ENCODE measurements at places on chromosomes 2 and 18.

DNA sequence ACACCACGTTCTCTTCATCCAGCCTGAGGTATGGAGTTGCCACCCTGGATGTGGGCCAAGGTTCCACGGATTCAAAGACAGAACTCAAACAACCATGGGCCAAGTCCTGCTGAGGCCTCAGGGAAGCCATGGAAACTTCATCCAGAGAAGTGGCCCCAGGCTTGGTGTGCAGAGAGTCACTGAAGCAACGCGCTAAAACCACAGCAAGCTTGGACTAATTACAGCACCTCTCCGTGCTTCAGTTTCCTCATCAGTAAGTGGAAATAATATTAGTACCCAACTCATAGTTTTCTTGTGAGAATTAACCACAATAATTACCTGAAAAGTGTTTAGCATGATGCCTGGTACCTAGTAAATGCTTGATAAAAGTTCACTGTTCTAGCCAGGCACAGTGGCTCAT is 19.2 kb upstream of the AP1S3 start:
- no peak for DNase-seq

- DNase-seq = no peak
These were observed 24.2 kb downstream of the PSMD14 start for GRCh38 chr2:161332371-161332967.

DNA sequence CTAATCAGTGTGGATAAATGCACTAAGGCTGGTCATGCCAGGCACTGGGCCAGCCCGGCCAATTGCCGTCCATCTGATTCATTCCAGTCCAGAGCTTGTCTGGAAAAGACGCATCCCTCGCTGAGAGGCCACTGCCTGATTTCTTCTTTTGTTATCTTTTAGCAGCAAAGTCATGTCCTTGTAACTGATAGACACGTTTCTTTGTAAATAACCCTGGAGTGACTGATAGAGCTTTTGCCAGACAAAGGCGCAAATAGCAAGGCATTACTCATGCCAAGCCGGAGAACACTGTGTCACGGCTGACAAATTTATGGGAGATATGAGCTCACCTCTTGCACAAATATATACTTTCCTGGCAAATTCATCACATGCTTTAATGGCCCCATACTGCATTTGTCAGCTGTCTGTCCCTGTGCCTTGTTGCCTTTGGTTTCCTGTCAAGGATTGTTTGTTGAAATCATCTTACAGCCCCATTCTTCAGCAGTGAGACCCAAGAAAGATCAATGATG is 164.4 kb downstream of the ETAA1 start:
- peak; percentile 95 for DNase-seq

DNA sequence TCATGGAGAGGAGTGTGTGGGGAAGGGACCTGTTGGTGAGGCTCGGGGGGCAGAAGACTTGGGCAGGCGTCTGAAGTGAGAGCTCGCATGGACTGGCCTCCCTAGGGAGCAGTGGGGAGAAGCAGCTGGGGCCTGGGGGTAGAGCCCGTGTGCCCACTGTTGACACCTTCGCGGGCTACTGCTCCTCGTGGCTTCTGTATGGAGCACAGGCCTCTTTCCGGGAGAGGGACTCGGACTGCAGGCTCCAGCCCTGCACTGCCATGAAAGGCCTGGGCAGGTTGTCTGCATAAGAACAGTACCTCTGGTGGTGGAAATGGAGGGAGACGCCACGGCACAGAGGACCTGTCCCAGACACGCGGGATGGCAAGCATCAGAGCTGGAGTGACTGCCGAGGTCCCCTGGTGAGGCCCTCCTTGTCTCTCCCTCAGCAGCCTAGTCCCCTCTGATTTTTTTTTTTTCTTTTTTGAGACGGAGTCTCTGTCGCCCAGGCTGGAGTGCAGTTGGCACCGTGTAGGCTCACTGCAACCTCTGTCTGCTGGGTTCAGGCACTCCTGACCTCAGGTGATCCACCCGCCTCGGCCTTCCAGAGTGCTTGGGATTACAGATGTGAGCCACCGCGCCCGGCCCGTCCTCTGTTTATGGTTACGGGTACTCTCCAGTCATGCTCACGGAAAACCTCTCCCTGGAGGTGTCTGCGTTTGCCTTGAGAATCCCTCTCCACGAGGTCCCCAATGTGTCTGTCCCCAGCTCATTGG is 44.7 kb upstream of the PTMA start:
- DNase-seq = no peak

DNA sequence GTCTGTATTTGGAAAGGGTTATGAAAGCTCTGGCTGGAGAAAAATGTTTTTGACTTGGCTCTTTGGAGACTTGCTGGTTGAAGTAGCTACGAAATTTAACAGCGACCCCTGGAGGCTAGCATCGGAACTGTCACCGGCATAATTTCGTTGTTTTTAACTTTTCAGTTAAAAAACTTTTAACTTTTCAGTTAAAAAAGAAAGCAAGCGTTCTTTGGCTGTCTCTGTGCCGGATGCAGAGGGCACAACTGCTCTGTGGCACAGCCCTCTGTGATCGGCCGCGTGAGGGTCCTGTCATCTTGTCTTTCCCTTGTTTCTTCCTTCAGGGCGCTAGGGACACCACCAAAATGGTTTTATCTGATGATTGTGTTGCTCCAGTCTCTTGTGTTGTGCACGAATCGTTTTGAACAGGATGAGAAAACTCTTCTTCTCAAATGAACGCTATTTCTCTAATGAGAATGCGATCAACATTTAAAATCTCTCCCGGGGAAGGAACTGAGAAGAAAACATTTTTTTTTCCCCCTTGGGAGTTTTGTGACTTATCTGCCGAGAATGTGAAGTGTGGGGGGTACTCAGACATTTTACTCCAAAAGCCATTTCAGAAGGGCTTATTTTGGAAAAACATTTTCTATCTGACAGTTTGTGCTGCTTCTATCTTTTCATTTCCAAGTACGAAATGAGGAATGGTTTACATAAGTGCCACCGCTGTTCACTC is 57.1 kb downstream of the ADCYAP1 start:
- DNase-seq = peak; percentile 31

DNA sequence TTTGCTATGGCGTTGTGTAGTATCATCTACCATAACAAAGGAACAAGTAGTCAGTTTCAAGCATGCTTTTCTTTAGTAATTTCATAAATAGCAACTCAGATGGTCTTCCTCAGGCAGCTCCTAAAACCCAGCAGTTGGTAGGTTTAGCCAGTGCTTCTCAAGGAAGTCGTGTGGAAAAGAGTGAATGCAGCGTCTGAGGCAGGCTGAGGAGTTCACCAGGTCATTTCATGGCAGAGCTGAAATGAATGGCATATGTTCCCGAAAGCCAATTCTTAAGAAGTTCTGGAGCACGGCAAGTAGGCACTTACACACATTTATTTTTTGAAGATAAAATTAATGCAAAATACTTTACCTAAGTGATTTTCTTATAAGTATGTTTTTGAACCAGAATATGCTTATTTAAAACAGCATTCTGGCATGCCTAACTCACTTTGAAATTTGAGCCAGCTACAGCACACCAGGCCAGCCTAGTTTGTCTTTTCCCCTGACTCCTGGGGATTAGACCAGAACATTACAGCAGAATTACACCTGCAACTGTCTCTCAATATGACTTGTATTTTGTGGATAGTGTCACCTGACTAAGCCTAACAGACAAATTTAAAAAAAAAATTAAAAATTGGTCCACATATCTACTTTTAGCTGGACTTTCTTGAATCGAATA is 62.2 kb downstream of the OSBPL6 start:
- DNase-seq = no peak

- DNase-seq = no peak
These were observed 3.4 kb downstream of the TMEM185B start for GRCh38 chr2:120219766-120220165.

GRCh38 chr2:98516571-98516970 is 71.9 kb downstream of the INPP4A start:
- DNase-seq = no peak
